ENCODE measurements at places on chromosomes 1 and 21.
A peak's percentile ranks its signal among the peaks of the same experiment; 100 is the strongest.

DNA sequence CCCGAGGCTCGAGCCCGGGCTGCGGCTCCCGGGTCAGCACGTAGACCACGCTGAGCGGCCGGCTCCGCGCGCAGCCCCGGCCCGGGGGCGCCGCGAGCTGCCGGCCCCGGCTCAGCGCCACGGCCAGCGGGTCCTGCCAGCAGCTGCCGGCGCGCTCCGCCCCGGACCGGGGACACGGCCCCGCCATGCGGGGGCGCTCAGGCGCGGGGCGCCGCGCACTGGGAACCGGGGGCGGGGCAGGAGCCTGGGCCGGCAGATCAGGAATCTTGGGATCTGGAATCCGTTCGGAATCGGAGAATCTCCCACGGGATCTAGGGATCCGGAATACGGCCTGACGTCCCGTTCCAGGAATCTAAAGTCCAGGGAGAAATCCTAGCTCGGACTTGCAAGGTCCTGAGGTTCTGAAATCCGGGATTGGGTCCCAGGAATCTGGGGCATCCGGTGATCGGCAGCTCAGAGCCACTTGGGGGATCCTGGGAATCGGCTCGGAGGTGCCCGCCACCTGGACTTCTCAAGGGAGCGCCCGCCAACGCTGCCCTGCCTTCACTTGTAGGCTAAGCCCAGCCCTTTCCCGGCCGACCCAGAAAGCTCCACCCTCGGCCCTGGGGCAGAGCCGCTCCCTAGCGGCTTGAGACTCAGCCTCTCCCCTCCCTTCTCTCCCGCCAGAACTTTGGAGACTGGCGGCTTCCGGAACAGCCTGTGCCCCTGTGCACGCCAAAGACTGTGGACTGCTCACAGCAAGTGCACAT is at the start of gene MAP3K6:
TSS of gene MAP3K6 (minus strand) at position 551 of the 749 bp plus-strand sequence. CDS start at position 187, 364 bp downstream.
- DNase-seq, result peak; percentile 41

DNA sequence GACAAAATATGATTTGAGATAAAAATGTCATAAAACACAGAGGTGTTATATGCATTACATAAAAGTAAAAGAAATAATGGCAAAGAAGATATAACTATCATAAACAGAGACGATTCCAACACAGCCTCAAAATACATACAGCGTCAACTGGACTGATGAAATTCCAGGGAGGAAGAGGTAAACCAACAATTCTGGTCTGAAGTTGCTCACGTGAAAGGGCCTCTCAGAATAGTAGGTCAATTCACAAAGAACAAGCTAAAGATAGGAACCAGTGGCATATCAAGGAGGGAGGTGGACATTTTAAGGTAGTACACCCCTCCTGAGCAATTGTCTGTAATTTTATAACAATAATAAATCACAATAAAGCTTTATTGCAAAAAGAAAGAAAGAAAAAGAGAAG is 18.6 kb downstream of the SLC2A5 start:
- no peak for DNase-seq

DNA sequence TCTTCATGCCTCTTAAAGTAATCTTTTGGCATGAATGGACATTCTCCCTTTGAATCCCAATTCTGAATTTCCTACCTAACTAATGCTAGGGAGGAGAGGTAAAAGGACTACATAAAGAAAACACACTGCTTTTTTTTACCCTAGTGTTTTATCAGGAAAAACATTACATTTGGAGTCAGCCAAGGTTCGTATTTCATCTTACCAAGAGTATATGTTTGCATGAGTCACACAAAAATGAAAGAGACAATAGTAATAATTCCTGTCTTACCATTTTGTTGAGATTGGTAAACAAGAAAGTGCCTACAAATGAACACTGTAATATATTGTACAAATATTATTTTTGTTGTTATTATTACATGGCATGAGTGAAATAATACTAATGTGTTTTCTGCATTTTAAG is 112.9 kb upstream of the WARS2 start:
- no peak for DNase-seq

- DNase-seq, result no peak
These were observed 10.4 kb downstream of the WRAP73 start for GRCh38 chr1:3639397-3639911.

- DNase-seq, result no peak
These were observed 41.4 kb upstream of the AJAP1 start for GRCh38 chr1:4612991-4613390.

All from smooth muscle cell of the brain vasculature (primary cell).